Osteocyte (in vitro differentiated cells): ENCODE measurements at places on chromosomes 7 and 10.
A peak's percentile ranks its signal among the peaks of the same experiment; 100 is the strongest.

GRCh38 chr10:124688889-124689670 lies 55.1 kb downstream of the FAM53B start:
- DNase-seq, result no peak

DNA sequence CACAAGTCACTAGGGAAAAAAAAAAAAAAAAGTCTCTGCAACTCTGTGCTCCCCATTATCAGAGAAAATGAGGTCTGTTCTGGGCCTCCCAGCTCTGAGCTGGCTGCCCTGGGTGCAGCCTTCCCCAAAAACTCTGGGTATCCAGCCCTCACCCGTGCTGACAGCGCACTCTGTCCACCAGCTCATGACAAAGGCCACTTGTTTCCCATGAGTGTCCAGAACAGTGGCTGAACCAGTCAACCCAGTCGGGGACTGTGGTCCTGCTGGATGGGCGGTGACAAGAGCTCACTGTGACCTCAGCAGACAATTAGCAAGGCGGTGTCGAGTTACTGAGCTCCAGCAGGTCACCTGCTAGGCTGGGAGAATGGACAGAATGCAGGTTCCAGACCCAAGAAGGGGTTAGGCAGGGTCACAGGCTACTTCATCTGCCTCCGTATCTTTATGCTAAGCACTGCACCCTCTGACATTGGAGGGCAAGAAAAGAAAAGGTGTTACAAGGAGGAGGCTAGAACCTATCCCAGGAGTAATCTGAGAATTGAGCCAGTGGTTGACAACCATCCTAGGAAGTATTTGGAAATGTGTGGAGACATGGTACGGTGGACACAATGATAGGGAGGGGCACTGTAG lies 37.2 kb downstream of the DLG5 start:
- DNase-seq, result no peak

DNA sequence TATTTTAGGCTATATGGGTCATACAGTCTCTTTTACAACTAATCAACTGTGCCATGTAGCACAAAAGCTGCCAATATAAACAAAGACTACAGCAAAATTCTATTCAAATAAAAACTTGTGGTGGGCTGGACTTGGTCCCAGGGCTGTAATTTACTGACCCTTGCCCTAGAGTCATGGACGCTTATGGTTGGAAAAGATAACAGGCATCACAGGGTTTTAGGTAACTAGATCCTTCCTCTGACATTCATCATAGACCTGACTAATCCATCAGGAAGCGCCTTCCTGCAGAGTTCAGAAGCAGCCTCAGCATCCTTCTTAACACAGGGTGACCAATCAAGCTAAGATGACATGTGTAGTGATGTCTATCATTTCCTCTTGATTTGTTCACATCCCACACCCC lies 40.2 kb upstream of the GPAM start:
- no peak for DNase-seq

DNA sequence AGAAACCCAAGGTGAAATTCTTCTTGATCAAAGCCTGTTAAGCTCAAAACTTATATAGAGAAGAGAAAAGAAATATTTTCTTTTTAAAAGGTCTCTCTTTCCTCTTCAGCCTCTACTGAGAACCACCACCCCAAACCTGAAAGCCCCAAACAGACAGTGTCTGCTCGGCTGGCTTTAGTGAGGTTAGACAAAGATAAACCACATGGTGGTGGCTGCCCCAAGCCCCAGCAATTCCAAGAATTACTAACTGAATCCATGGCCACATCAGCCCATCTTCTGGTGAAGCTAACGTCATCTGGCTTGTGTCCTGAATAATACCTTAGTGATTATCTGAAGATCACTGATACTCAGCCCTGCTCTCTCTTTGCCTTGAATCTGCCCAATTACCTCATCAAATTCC lies 275.0 kb downstream of the ELMO1 start:
- DNase-seq, result no peak

GRCh38 chr7:54080525-54080924 lies 461.6 kb upstream of the VSTM2A start:
- no peak for DNase-seq

DNA sequence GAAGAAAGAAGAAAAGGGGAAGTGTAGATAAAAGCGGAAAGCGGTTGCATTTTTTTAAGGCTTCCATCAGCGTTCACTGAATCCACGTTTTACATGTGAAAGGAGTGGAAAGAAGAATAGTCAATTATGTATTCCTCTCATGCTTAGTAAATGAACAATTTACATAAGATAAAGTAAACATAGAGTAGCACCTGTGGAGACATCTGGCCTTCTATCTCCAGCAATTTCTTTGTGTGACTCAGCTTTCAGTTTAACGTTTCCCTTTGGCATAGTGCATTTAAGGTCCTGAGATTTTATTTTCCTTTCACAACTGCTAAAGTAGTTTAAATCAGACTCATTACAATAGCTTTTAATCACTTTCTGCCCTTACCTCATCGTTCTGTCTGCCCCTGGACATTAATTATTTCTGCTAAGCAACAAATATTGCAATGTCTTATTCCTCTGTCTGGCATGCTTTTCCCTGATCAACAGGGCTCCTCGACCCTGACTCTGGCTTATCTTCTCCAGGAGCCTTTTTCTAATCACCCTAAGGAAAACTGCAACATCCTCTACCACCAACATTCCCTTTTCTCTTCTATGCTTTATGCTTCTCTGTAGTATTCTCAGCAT lies 383.5 kb upstream of the VWC2 start:
- DNase-seq, result no peak

DNA sequence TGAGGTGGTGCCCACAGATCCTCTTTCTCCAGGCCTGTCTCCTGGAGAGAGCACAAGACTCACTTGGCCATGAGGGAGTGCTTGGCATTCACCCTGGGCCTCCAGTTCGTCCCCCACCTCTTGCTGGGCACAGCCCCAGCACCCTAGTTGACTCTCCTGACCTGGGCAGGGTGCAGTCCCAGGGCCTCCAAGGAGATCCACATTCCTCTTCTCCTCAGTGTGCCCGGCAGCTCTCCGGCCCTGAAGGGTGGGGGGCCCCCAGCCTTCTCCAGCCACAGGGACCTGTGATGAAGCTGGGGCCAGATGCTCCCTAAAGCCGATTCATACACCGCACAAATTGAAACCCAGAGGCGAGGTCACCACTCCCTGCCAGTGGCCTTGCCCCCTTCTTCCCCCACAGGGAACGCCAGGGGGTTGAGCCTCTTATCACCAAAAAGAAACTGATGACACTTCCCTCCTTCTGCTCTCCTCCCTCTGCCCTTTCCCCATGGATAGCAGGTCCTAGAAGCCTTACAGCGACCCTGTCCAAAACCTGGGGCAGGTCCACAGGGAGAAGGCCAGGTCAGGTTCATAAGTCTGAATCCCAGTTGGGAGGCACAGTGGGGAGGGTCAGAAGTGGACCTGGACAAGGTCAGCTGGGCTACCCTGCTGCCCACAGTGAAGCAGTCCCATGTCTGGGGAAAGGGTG lies 3.1 kb downstream of the EN2 start:
- no peak for DNase-seq

- no peak for DNase-seq
These were observed 67.2 kb upstream of the NME8 start for GRCh38 chr7:37781156-37781555.

GRCh38 chr7:24763303-24763901 lies 6.1 kb upstream of the GSDME start:
- no peak for DNase-seq

GRCh38 chr7:8442814-8443304 lies 9.4 kb downstream of the NXPH1 start:
- peak; percentile 90 for DNase-seq

DNA sequence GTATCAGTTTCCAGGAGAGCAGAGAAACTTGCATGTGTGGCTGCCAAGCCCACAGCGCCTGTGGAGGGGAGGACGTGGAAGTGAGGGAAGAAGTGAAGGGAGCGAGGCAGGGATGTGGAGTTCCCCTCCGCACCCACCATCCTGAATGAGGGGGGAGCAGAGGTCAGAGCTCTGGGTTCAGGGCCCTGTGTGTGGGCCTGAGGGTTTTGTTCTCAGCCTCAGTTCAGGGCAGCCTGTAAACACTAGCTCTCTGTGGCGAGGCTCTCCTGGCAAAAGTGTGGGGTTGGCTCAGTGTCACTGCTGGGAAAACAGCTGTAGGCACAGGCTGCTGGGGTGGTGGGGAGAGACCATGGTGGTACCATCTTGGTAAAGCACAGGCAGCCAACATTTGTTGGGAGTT lies 108.4 kb downstream of the C10orf105 start:
- DNase-seq, result no peak

GRCh38 chr10:117399341-117400196 lies 24.3 kb upstream of the PDZD8 start:
- no peak for DNase-seq

DNA sequence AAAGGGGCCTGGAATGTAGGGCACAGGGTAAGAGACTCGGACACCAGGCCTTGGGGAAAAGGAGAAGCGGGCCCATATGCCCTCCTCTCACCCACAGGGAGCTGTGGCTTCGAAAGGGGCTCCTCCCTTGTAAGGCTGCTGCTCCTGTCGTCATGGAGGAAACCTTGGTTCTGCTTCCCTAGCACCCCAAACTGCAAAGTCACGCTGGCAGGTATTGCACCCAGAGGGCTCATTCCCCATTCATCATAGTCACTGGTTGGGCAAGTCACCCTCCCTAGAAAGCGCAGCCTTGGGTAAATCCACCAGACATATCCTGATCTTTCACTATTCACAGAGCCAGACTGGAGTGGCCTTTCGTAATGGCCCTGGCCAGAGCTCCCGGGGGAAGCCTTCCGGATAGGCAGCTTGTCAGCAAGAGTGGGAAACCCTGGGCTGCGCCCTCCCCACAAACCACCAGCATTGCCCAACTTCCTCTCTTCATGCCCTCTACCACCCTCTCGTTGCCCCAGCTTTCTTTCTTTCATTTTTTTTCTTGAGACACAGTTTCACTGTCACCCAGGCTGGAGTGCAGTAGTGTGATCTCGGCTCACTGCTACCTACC lies 121.0 kb downstream of the HIP1 start:
- DNase-seq, result no peak

DNA sequence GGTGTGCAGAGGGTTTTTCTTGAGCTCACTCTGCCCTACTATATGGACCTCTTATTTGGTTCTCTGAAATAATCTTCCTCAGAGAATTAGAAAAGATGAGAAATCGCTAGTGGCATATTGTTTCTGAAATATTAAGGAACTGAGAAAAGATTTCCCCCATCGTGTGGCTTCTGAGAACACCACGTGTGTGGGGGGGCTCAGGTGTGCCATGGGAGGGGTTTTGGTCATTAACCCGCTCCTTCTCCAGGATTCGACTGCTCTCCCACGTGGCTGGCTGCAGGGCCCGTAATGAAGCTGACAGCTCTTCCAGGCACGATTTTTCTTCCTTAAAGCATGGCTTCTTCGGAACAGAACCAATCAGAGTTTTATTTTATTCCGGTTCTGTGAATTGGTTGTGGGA lies 67.7 kb downstream of the XRCC2 start:
- DNase-seq, result peak; percentile 42

DNA sequence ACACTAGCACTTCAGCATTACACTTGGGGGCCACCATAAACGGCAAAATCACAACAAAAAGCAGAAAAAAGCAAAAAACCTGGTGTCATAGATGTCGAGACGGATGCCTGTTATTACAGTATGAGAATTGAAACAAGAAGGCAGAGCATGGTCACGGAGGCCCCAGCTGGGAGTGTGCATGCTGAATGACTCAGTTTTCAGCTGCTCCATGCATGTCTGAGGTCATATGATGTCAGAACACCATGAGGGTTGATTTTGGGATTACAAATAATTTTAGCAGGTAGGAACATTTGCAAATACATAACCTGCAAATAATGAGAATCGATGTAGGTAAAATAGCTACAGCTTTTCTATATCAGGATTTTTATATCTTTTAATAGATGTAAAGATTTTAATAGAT lies 19.1 kb downstream of the ZMYND11 start:
- no peak for DNase-seq

GRCh38 chr7:1324028-1324900 lies 91.6 kb downstream of the UNCX start:
- no peak for DNase-seq

DNA sequence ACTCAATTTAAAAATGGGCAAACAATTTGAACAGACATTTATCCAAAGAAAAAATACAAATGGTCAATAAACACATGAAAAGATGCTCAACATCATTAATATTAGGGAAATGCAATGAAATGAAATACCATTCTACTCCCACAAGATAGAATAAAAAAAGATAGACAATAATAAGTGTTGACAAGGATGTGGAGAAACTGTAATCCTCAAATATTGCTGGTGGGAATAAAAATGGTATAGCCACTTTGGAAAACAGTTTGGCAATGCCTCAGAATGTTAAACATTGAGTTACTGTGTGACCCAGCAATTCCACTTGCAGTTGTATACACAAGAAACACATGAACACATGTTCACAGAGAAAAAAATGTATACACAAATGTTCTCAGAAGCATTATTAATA lies 197.6 kb downstream of the RELN start:
- no peak for DNase-seq

GRCh38 chr10:102492983-102493382 lies 9.5 kb downstream of the ACTR1A start:
- no peak for DNase-seq

GRCh38 chr10:122454071-122454470 lies 382 bp upstream of the ARMS2 start:
- no peak for DNase-seq

GRCh38 chr7:95317966-95318365 lies 6.4 kb downstream of the PON1 start:
- DNase-seq, result no peak

DNA sequence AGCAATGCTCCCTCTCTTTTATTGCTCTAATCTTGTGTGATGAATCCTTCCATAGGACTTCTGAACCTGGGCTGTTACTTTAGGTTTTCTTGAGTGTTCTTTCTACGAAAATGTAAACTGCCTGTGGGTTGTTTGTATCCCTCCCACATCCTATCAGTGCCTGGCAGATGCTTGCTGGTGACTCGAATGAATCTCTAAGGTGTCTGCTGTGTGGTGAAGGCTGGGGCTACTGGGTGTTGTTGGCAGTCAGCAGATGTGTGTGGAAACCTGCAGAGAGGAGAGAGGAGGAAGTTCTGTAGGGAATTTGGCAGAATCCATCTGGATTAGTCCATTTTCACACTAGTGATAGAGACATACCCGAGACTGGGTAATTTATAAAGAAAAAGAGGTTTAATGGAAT lies 639.4 kb downstream of the CALN1 start:
- no peak for DNase-seq
